Neural progenitor cell (in vitro differentiated cells): ENCODE measurements at places on chromosomes 12 and 14.

DNA sequence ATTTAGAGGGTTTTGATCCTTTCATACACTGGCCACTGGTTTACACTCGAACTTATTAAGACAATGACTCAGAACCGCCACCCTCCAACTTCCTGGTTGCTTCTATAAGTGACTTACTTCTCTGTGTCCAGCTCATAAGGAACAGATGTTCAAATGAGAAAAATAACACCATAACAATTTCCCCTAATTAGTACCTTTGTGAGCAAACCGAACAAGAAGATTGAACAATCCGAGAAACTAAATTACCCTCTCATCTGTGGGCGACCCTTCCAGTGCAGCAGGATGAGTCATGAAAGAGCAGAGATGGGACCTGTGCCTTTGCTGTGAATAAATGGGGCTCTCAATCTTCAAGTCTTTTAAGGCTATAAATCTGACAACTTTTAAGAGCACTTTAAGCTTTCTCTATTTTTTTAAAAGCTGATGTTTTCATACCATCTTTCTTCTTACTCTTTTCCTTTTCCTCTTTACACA is 146.8 kb upstream of the RASSF8 start:
- no peak overlapping the region for H3K4me3 ChIP-seq
- DNase-seq, result no peak
- no peaks in the 10 kb centered on the region for H3K4me1 ChIP-seq
- H3K36me3 ChIP-seq, result no peaks in the 10 kb centered on the region

GRCh38 chr12:89803412-89803811 is 94.8 kb upstream of the ATP2B1 start:
- no peaks in the 10 kb centered on the region for H3K36me3 ChIP-seq
- H3K4me3 ChIP-seq, result no peak overlapping the region
- no peaks in the 10 kb centered on the region for H3K27me3 ChIP-seq
- no peak for DNase-seq
- H3K27ac ChIP-seq, result no peak overlapping the region
- no peaks in the 10 kb centered on the region for H3K4me1 ChIP-seq

DNA sequence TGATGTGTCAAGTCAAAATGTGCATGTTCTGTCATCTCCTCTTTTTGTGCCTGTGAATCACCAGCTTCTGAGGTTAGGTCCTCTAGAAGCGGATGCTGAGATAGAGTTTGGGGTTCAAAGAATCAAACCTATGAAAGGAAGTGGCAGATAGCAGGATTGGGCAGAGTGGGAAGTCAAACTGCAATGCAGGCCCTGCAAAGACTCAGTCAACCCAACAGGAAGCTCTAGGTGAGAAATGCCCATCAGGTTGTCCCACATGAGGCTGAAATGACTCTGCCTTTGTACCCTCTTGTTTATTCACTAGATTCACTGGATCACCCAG is 4.5 kb upstream of the MIA2 start:
- no peaks in the 10 kb centered on the region for H3K36me3 ChIP-seq
- no peaks in the 10 kb centered on the region for H3K27me3 ChIP-seq
- H3K27ac ChIP-seq, result no peak overlapping the region
- no peak overlapping the region for H3K4me3 ChIP-seq
- H3K4me1 ChIP-seq, result no peaks in the 10 kb centered on the region

GRCh38 chr12:52871291-52872039 is 22.7 kb upstream of the KRT78 start:
- no peaks in the 10 kb centered on the region for H3K36me3 ChIP-seq
- peaks cover 8% of the 10 kb centered on the region for H3K4me1 ChIP-seq
- DNase-seq, result no peak
- no peak overlapping the region for H3K27ac ChIP-seq
- peaks cover 31% of the 10 kb centered on the region for H3K27me3 ChIP-seq

- no peak overlapping the region for H3K4me3 ChIP-seq
- no peak overlapping the region for H3K27ac ChIP-seq
- H3K4me1 ChIP-seq, result no peaks in the 10 kb centered on the region
- H3K36me3 ChIP-seq, result no peaks in the 10 kb centered on the region
- H3K27me3 ChIP-seq, result no peaks in the 10 kb centered on the region
- DNase-seq, result no peak
Measured at GRCh38 chr12:129202109-129202814, 349.0 kb downstream of the GLT1D1 start.

DNA sequence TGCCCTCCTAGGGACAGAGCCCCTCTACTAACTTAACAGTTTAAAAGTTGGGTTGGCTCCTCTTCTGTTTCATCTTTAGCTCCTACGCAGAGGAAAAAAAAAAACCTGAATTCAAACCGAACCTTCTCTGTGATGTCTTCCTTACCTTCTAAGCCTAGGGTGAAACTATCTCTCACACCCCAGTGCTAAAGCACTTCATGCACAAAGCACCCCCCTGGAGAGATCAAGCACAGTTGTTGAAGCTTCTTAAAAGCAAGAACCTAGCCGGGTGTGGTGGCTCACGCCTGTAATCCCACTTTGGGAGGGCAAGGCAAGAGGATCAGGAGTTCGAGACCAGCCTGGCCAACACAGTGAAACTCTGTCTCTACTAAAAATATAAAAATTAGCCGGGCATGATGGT is 37.6 kb downstream of the CORO1C start:
- no peaks in the 10 kb centered on the region for H3K36me3 ChIP-seq
- no peak overlapping the region for H3K4me3 ChIP-seq
- no peaks in the 10 kb centered on the region for H3K27me3 ChIP-seq
- no peak for DNase-seq

DNA sequence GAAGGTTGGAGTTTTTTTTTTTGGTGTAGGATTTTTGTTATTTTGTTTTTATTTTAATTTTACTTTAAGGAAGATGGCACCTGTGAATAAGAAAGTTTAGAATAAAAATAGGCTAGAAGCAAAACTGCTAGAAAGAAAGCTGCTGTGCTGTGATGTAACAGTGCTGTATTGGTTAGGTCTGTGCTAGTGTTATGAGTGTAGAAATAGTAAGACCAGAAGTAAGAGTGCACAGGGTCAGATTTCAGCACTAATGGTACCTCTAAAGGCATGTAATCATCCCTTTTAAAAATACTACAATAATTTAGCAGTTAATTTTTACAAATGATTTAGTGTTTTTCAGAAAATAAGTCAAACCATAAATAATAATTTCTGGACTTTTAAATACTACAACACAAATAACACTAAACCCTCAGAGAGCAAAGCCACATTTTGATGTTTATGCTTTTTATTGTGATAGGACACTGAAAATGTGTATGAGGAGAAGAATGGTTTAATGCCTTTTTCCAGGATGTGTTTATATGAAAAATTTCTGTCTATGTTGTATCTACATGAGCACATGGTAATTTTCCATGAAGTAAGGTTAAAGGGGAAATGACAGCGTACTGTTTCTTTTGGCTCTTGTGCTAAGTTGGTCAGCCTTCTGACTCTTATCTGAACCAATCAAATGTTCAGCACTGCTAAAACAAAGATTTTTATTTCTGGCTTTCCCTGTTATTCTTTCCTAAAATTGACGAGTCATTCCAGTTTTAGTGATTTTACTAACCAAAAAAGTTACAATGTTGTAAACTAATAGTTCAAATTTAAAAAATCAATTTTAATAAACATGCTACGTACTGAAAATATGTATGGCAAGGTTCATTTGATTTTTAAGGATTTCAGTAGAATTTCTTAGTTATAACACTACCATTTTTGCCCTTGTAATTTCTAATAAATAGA is 96.1 kb downstream of the PPHLN1 start:
- no peak for DNase-seq
- no peak overlapping the region for H3K4me3 ChIP-seq
- no peak overlapping the region for H3K27ac ChIP-seq

GRCh38 chr14:77557391-77557790 is 58.8 kb upstream of the ISM2 start:
- no peak for DNase-seq
- no peak overlapping the region for H3K27ac ChIP-seq
- H3K27me3 ChIP-seq, result no peaks in the 10 kb centered on the region
- H3K4me3 ChIP-seq, result no peak overlapping the region
